ENCODE measurements at places on chromosomes 11 and 22.

- DNase-seq, result no peak
Observed at GRCh38 chr11:123202155-123203151, 7.4 kb upstream of the CLMP start.

DNA sequence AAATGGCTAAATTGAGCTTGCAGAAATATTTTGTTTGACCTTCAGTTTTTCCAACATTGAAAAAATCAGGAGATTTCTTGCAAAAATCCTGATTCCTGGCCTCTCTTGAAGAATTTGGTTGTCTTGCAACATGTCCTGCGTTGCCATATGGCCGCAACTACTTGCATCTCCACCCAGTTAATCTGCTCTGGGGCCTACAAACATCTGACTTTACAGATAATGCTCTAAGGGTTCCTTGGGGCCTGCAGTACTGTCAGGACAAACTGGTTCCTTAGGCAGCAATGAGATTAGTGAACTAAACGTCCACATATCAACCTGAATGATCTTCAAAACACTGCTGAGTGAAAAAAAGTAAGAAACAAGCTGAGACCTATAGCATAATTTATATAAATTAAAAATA lies 36.6 kb upstream of the FEZ1 start:
- no peak for DNase-seq

GRCh38 chr11:134052988-134053945 lies 15.6 kb upstream of the JAM3 start:
- DNase-seq, result peak; percentile 34

- DNase-seq, result peak; percentile 94
Observed at GRCh38 chr11:76752321-76753143, 30.6 kb upstream of the TSKU start.

DNA sequence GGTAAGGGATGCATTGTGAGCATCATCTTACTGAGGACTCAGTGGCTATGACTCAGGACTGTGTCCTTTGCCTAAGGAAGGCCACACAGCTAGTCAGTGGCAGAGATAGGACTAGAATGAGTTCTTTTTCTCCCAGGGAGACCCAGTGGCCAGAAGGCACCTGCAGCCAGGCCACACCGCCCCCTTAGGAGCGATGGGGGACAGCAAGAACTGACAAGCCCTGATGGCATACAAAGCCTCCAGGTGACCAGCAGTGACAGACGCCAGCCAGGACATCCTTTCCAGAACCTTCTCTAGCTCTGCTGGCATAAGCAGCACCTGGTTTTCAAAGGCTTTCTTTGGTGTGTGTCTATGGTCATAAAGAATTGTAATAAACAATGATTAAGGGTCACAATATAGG lies 240.1 kb downstream of the ST3GAL4 start:
- no peak for DNase-seq

- no peak for DNase-seq
Observed at GRCh38 chr11:35163702-35164496, 24.9 kb downstream of the CD44 start.

DNA sequence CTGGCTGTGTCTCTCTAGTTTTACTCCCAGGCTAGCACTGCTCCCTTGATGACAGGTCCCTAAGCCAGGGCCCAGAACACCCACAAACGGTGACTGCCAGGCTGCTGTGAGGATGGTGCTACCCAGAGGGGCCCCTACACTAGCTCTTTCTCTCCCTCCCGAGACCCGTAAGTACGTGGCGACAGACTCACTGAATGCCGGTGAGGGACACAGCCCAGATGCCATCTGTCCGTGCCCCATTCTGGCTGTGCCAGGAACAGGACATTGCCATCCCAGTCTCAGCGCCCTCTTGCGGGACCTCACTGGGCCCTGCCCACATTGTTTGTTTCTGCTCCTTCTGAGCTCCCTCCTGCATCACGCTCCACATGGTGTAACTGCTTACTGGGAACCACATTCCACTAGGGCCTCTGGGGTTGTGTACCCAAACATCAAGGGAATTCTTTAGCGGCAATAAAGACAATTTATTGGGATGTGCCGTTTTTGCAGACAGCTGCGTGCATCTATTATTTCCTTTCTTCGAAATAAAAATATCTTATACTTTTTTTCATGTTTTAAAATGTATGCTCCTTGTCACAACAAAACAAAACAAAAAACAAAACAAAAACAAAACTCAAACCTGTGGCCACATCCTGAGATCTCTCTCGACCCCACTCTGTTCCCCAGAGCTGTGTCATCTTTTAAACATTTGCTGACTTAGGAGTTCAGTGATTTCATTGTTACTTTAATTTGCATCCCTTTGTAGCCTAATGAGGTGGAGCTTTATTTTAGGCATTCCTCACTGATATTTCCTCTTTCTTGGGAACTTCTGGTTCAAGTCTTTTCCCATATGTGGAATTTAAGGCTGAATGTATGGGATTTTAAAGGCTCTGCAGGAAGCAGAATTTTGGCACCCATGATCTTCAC lies 4.4 kb upstream of the TPCN2 start:
- DNase-seq, result peak; percentile 85

GRCh38 chr11:46413760-46414465 lies 22.3 kb upstream of the CHRM4 start:
- DNase-seq, result no peak

GRCh38 chr11:40119661-40120060 lies 1339.8 kb downstream of the LRRC4C start:
- no peak for DNase-seq

DNA sequence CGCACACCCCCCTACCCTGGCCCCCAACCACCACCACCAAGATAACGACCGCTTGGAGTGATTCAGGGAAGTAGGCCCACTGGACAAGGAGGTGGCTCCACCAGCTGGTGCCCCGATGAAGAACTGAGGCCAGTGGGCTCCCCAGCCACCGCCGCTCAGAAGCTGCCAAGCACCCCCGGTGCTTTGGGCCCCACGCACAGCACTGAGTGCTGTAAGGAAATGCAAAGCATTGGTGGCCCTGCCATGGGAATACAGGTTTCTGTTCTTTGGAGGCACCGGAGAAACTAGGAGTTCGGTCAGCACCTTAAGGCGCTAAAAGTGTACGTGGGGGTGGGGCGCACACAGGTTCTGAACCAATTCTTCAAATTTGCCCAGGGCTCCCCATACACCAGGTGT lies 664 bp upstream of the PRSS23 start:
- no peak for DNase-seq

- DNase-seq, result no peak
Observed at GRCh38 chr11:94000659-94001058, 20.5 kb upstream of the HEPHL1 start.

DNA sequence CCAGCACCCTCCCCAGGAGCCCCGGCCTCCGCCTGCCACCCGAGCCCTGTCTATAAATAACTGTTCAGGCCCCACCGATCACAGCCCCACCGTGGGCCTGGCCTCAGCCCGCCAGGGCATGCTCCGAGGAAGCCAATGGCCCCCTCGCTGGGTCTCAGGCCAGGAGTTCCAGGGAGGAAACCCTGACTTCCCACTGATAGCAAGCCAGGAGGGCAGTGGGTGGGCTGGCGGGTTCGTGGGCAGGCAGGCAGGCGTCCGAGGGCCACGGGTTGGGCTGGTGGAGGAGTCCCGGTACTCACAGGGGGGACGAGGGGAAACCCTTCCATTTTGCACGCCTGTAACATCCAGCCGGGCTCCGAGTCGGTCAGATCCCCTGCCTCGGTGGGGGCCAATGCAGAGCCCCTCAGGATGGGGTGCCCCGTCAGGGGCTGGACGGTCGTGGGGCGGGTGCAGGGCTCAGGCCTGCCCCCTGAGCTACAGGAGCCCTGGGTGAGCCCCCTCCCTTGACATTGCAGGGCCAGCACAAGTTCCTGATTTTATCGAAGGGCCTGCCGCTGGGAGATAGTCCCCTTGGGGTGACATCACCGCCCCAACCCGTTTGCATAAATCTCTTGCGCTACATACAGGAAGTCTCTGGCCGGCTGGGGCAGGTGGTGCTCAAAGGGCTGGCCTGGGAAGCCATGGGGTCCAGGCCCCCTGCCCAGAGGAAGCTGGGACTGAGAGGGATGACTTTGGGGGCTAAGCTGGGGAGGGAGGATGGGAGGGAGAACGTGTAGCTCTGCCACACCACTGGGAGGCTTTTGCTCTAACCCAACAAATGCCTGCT lies at the start of gene SPI1:
Gene SPI1 (minus strand): TSS at position 538 of the 826 bp plus-strand sequence. CDS start 194 bp downstream, at position 344.
- DNase-seq, result no peak

- no peak for DNase-seq
Observed at GRCh38 chr22:18101536-18101935, 9.1 kb upstream of the TUBA8 start.

GRCh38 chr22:29093030-29093429 lies 20.2 kb downstream of the KREMEN1 start:
- no peak for DNase-seq

DNA sequence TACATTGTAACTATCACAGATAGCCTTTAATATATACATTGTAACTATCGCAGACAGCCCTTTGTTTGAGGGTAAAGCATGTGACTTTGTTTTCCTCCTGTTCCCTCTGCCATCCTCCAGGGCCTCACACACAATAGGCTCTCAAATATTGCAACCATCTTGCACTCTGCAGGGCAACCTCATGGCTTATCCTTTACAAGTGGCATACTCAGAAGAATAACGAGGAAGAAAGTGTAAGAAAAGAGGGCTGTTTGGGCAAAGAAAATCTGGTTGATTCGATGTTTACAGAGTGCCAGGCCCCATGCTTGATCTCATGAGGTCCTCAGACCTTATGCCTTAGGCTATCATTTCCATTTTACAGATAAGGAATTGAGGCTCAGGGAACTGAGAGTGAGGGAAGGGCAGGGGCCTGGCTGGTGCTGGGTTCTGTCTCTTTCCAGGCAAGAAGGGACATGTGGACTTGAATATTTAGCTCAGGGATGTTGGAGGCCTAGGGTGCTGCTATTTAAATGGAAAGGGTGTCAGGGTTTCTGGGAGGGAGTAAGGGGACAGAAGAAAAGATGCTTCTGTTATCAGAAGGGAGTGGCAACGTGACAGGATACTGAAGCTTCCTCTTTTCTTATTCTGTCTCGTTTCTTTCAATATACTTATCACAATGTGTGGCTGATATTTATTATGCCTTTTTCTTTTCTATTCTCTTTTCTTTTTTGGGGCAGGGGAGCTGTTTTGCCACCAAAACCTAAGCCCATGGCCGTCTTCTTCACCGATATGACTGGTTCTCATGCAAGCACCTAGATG lies 1.1 kb upstream of the SAMM50 start:
- no peak for DNase-seq

GRCh38 chr22:23925020-23925606 lies 30.9 kb downstream of the MIF start:
- DNase-seq, result peak; percentile 0

DNA sequence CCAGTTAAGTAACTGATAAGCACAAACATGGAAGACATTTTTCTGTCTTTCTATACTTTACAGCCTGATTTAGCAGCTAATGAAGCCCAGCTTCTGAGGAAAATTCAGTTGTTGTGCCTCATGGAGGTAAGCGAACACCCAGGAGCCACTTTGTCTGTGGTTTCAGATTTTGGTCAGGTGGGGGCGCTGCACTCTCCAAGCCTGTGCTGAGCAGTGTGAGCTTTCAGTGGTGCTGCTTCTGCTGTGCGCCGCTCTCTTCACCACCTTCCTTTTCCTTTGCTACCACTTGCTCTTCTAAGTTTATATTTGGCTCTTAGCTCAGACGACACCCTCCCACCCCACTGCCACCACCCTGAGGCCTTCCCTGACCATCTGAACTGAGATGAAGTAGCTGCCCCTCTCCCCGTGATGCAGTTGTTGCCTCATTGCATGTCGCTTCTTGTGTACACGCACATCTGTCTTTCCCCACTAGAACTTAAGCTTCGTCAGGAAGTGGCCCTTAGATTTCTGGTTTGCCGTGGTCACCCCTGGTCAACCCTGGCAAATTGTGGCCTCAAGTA lies 14.0 kb downstream of the PSMD13 start:
- DNase-seq, result peak; percentile 50

- no peak for DNase-seq
Observed at GRCh38 chr11:119148720-119149017, 183 bp upstream of the ABCG4 start.

GRCh38 chr22:43050995-43051394 lies 36.0 kb upstream of the PACSIN2 start:
- DNase-seq, result no peak

DNA sequence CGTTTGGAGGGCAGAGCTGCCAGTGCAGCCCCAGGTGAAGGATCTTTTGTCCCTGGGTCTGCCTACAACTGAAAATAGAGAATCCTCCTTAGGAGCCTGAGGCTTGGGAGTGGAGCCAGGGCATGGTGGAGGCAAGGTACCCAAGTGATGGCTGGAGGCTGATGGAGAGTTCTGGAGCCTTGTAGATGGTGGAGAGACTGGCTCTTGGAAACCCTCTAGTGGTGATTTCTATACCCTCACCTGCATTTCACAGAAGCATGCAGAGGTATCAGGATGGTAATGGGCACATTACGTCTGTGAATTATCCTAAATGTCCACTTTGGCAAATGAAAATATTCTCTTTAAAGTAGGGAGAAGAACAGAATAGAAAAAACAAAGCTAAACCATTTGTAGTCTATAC lies 44.4 kb downstream of the INSC start:
- DNase-seq, result peak; percentile 54

- DNase-seq, result no peak
Observed at GRCh38 chr11:6156628-6157359, 13.3 kb downstream of the OR52B2 start.

GRCh38 chr22:49181431-49181830 lies 646.2 kb downstream of the BRD1 start:
- no peak for DNase-seq

GRCh38 chr11:124804884-124805283 lies 4.7 kb upstream of the MSANTD2 start:
- DNase-seq, result no peak

GRCh38 chr11:62431171-62431901 lies 12.5 kb downstream of the SCGB1A1 start:
- peak; percentile 58 for DNase-seq

DNA sequence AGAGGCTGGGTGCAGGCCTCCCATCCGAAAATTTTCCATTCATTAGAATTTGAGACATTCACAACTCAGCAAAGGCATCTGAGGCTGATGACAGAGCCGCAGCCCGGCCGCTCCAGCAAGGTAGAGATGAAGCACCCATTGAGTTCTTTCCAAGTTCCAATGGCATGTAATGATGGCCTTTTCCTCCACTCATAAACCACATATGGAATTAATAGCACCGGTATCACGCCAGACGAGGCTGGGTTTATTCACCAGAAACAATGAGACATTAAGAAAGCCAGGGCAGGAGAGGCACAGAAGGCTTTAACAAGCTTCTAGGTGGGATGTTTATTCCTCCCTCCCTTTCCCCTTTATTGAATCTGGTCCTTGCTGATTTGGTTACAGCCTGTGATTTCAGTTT lies 534.4 kb downstream of the MN1 start:
- peak; percentile 76 for DNase-seq

DNA sequence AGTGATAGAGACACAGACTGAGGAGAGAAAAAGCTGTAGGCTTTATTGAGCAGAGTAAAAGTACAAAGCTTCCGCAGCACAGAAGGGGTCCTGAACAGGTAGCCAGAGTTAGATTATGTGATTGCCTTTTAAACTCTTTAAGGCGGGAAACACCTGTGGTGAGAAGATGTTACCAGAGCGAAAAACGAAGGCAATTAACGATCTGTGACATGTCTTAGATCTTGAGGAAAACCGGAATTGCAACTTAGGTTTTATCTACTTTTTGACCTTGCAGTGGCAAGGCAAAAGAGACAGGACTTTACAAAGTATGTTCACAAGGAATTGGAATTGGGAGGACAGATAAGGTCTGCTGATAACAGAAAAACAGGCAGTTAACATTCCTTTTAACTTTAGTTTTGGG lies 493.6 kb upstream of the FAT3 start:
- DNase-seq, result no peak

GRCh38 chr11:1765871-1766718 lies 2.4 kb upstream of the CTSD start:
- DNase-seq, result no peak

- DNase-seq, result no peak
Observed at GRCh38 chr22:28097627-28098026, 178.6 kb upstream of the PITPNB start.

All from AG08395 (cell line).